ENCODE measurements at places on chromosomes 4 and X.

DNA sequence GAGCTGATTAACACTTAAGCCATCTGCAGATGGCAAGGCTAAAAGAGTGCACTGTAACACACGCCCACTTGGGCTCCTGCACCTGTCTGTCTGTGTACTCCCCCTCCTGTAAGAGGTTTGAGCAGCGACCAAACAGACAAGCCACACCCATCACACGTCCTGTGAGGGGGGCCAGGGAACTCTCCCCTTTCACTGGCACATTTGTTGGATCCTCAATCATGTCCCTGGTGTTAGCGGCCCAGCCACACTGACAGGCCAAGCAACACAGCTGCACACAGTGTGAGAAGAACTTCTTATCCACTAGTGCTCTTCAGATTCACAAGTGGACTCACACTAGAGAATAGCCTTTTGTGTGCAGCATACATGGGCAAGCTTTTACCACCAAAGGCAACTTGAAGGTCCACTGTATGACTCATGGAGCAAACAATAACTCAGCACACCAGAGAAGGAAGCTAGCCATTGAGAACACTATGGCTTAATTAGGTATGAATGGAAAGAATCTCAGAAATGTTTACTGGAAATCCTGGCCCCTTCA is 29.1 kb upstream of the UTP14A start:
- DNase-seq, result no peak

- no peak for DNase-seq
Observed at GRCh38 chr4:154589296-154590197, 995 bp downstream of the FGA start.

GRCh38 chr4:8780086-8780485 is 91.6 kb downstream of the HMX1 start:
- DNase-seq, result no peak

DNA sequence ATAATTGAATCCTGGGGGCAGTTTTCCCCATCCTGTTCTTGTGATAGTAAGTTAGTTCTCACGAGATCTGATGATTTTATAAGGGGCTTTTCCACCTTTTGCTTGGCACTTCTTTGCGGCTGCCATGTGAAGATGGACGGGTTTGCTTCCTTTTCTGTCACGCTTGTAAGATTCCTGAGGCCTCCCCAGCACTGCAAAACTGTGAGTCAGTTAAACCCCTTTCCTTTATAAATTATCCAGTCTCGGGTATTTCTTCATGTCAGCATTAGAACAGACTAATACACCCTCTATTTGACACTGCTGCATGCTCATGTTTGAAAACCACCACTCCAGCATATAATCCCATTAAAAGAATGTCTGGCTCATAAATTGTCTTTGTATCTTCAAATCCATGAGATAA is 264.4 kb upstream of the ITM2A start:
- DNase-seq, result no peak

DNA sequence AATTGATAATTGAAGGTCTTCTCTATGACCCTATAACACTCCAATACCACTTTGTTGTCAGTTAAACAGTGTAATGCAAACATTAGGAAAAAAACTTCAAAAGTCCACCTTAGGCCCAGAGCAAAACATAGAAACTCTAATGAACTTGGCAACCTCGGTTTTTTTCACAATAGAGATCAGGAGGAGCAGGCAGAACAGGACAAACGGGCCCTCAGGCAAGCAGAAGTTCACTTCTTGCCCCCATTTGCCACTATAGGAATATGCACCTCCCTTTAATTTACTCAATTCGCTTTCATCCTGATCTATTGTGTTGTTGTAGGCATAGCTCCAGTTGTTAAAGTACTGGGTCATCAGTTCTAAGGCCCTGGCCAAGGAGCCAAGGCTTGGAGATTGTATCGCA is 18.2 kb downstream of the ACOX3 start:
- no peak for DNase-seq

- no peak for DNase-seq
Observed at GRCh38 chr4:98935633-98936032, 6.7 kb upstream of the EIF4E start.

DNA sequence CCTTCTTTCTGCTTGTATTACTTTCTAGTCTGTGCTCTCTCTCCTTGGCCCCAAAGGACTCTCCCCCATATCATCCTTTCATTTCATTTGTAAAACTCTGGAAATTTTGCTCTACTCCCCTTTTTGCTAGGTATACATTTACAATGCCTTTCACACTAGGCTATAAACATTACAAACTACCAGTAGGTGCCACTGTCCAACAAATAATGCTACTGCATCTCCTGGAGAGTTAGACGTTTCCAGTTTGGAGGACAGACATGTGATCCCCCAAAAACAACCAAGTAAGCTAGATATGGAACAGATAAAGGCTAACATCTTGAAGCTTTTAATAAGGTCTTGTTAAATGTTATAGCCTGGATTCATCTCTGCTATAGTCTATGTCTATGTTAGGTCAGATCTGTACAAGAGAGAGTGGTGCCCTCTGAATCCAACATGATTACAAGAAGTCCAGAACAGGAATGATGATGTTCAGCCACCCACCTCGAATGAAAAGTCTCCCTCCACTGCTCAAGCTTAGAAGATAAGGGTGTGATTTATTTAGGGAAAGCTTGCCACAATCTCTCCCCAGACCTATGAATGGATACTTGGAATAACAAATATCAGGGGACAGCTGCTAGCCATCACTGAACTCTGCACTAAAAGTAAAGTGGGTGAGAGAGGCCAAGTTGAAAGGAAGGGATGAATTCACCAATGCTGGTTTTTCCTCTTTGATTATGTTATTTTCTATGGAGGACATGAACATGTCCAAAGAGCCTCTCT is 14.3 kb downstream of the CBR4 start:
- DNase-seq, result no peak

- no peak for DNase-seq
Observed at GRCh38 chr4:112881842-112882241, 167.6 kb upstream of the ANK2 start.

- no peak for DNase-seq
Observed at GRCh38 chr4:148946271-148946670, 504.1 kb upstream of the NR3C2 start.

GRCh38 chr4:56730097-56730496 is 49.0 kb upstream of the HOPX start:
- no peak for DNase-seq

DNA sequence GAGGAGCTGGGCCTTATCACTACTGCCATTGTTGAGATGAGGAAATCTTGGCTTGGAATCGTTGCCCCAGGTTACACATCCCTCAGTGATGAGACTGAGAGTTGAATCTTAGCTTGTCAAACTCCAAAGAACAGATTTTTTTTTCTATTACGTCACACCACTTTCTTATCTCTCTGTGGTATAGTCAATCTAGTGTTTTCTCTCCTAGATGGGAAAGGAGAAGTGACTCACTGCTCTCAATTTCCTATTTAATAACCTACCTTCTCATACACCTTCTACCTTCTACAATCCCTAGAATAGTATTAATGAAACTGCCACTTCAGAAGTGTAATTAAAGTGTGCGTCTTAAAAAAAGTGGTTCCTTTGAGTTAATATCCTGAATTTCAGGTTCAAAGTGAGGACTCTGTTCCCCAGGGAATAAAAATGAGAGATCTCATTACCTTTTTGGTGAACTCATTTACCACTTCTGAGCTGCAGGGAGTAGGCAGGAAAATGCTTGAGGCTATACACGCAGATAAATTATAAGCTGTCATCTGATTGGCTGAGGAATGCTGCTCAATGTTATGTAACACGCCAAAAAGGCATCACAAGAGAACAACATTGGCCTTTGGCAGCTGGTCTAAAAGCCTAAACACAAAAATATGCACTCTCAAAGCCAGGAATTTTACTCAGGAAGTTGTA is 59.3 kb downstream of the MAD2L1 start:
- no peak for DNase-seq

GRCh38 chr4:140720387-140721304 is 35.5 kb downstream of the TBC1D9 start:
- no peak for DNase-seq

DNA sequence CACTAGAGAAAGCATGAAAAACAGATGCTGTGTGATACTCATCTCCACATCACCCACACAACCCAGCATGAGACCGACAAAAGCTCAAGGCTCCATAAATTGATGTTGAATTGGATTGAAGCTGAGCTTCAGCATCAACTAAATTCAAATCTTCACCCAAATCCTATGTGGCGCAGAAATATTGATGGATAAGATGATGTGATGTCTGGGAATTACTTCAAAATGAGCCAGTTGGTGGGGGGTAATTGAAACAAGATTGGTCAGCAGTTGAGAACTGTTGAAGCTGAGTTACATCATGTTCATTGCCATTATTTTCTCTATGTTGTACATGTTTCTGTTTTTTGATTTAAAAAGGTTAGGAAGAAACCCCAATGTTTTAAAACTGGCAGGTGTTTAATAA is 166.5 kb upstream of the STS start:
- no peak for DNase-seq

DNA sequence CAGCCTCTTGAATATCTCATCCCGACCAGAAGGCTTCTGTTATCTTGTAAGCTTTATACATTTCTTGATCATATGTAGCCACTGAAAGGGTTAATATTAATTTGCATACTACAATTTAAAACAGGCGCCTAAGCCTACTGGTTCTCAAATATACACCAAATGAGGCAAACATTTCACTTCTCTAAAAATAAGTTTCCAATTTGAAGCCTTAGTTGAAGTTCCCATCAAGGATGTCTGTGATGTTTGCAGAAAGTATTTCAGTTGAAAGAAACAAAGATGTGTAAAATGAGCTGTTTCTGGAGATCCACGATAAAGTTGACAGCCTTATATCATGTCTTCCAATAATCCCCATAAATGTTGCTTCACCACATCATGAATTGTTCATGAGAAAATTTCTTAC is 70.6 kb downstream of the KIT start:
- no peak for DNase-seq

- no peak for DNase-seq
Observed at GRCh38 chrX:4094926-4095325, 381.5 kb upstream of the PRKX start.

- DNase-seq, result no peak
Observed at GRCh38 chrX:28398342-28398741, 188.9 kb upstream of the IL1RAPL1 start.

DNA sequence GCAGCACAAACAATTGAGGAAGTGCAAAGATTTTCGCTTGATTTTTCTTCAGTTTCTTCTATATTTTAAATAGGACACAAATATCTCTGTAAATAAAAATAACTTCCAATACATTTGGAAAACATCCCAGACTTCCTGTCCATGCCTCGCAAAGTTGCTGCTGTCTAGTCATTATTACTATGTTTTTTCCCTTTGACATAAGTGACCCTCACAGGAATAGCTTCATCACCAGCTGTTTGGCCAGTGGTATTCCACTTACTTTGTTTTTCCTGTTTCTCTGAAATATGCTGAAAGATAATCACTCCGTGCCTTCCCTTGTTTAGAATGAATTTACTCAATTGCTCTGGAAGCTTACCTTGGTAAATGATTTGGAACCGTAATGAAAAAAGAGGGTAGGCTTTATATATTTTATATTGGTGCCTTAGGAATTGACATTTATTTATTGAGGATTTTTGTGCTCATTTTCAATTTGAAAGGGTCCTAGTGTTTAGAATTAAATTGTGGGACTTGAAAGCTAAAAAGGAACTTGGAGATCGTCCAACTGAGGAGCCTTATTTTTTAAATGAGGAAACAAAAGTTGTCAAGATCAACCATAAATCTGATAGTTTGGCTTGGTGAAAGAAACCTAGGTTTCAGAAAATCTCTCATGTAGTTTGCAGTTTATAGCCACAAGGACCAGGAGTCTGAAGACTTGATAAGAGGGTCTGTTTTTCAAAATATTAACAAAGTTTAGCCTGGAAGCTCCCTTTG is 65.6 kb downstream of the CDKL5 start:
- no peak for DNase-seq

GRCh38 chrX:153477901-153478300 is 7.5 kb upstream of the HAUS7 start:
- no peak for DNase-seq

DNA sequence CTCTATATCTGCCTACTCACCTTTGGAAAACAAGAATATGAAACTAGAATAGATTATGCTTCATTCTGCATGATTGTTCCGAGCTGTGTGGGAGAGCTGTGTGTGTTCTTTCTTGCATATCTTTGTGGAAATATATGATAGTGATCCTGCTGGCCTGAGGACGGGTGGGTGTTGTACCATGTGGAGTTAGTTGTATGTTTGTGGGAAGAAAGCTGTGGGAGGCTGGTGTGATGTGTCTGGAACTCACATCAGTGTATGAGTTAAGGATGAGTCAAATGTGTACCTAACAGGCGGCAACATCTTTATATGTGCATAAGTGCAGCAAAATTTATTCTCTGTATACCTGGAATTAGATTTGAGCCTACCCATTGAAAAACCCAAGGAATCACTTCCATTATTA is 208.1 kb upstream of the ADGRL3 start:
- no peak for DNase-seq

DNA sequence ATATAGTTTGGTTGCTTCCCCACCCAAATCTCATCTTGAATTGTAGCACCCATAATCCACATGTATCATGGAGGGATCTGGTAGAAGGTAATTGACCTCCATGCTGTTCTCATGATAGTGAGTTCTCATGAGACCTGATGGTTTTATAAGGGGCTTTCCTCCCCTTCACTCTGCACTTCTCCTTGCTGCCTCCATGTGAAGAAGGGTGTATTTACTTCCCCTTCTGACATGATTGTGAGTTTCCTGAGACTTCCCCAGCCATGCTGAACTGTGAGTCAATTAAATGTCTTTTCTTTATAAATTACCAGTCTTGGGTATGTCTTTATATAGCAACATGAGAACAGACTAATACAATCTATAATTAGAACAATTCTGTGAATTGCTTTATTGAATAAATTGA is 11.9 kb upstream of the DCAF4L1 start:
- no peak for DNase-seq

- no peak for DNase-seq
Observed at GRCh38 chrX:100643956-100644860, at the start of gene SRPX2. Gene SRPX2, plus strand, starts transcription at chrX:100644199. Its CDS starts 2,124 bp downstream, at chrX:100646323.

DNA sequence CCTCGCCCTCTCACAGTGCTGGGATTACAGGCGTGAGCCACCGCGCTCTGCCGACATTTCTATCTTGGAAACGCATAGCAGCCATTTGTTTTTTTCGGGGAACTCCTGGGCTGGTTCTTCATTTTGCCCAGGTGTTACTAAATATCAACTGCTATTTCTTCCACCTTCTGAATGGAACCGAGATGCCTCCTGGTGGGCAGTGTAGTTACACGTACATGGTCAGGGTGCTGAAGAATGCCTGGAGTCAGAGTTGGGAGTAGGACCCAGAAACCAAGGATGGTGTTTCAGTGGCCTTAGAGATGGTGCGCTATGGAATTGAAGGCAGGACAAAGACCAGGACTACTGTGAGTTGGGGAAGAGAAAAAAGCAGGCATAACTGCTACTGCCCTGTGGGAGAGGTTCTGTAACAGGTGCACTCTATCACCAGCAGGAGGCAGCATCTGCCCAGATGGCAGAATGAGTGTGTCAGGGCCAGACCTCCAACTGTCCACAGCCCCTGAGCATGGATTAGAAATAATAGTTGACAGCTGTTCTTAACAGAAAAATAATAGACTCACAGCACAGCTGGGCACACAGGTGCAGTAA is 81.7 kb downstream of the ZC4H2 start:
- DNase-seq, result no peak
